NCI-H2081 treated with DMSO at 0.1 percent for 48 hours (cell line): ENCODE measurements at places on chromosomes 5 and 9.

DNA sequence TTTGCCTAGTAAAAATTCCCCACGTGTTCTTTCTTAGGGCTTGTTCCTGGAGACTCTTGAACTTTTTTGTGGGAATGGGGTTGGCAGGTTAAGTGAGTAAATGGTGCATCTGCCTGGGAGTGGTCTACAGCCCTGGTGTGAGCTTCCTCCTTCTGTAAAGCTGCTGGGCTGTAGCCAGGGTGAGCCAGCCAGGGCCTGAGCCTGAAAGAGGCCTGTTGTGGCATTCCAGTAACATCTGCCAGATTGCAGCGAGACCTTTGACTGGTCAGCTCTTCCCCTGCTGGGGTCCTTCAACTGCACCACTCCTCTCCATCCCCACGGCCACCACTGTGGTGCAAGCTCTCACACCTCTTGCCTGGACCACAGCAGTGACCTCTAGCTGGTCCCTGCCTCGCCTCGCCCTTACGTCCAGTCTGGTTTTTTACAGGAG, 47.5 kb downstream of the SLC22A5 start:
- DNase-seq, result no peak

GRCh38 chr5:124660229-124661093, 86.0 kb downstream of the ZNF608 start:
- DNase-seq, result no peak

DNA sequence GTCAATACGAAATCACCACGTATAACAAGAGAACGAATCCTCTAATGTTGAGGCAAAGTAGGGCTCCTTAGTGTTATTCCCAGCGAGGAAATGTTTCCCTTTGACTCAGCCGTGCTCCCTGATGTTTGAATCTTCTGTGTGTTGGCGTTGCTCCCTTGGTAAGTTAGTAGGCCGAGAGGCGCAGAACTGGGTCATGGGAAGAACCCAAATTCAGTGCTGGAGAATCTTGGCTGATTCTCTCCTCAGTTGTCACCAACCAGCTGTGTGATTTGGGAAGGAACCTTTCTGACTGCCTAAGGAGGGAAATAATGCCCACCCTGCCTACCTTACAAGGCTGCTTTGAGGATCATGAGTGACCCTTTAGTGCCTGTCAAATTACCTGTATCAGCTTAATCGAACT, 22.5 kb downstream of the PRKACG start:
- no peak for DNase-seq

DNA sequence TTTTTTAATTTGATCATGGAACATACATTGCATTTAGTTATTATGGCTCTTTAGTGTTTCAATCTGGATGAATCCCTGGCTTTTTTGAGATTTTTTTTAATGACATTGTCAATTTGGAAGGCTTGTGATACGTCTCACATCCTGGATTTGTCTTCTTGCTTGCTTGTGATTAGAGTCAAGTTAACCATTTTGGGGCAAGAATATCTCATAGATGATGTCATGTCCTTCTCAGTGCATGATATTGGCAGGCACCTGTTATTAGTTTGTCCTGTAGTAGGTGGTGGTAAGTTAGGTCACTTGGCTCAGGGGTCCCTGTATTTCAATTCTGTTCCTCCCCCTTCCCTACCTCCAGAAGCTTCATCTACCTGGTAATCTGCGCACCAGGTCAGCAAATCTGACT, 3.3 kb downstream of the PSD2 start:
- no peak for DNase-seq

DNA sequence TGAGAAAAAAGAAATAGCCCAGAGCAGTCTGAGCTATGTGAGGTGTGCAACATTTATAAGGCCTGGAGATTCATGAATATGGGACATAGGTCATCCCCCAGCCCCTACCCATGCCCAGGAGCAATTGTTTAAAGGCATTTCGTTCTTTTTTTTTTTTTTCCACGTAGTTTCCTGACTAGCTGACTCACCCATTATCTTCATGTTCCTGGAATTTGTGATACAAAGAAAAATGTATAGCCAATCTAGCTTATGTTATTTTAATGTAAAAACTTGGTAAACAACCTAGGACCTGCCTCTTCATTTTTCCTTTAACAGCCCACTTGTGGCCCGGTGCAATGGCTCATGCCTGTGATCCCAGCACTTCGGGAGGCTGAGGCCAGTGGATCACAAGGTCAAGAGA, 81.3 kb downstream of the OSTF1 start:
- DNase-seq, result no peak

DNA sequence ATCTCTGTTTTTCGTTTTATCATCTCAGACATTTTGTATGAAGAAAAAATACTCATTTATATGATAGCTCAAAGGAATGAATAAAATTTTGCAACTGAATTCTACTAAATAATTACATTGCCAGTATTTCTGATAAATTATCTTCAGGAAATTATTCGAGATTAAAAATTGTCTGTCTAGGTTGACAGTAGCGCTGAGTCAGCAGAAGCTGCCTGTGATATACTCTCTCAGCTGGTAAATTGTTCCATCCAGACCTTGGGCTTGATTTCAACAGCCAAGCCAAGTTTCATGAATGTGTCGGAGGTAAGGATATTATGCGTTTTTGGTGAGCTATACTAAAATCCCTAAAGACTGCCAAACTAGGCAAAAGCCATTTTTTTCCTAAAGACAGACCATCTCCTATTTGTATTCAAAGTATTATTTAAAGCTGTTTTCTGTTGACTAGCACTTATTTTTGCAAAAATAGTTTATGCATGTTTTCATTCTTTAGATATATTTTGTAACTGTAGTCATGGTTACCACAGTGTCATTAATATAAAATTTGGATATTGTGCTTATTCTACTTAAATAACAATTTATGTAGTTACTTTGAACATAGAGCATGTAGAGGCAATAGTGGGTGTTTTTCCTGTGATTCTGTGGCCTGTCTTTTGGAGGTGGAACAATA, 17.4 kb downstream of the LECT2 start:
- DNase-seq, result no peak

- DNase-seq, result no peak
Measured at GRCh38 chr5:102603670-102604069, 104.9 kb upstream of the SLCO6A1 start.

- DNase-seq, result no peak
Measured at GRCh38 chr9:107953556-107954125, 464.1 kb upstream of the KLF4 start.

DNA sequence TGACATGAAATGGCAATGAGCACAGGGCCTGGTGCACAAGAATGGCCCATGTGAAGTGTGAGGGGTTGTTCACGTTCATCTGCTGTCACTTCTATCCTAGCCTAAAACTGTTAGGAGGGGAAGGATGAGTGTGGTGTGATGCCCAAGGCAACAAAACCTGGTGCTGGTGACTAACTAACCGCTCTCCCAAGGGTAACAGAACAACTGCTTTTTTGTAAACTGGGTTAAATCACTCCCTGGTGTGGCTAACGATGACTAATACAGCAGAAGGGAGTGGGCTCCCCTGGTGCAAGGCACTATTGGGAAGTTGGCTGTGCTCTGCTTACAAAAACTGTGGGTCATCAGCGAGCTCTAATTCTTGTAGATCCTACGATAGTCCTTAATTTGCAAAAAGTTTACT, 103.2 kb upstream of the VCAN start:
- DNase-seq, result no peak

DNA sequence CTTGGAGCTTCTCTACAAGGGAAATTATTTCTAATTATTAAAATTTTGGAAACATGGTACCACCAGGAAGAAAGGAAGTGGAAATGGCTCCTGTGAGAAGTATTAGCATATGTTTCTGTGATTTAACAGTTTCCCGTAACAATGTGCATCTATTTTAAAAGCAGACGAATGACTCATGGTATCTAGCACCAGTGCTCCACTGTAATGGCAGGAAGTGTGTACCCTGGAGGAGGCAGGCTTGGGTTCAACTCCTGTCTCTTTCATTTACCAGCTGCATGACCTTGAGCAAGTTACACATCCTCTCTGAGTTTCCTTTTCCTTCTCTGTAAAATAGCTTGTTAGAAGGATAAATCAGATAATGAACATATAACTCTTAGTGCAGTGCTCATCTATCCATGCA, 41.0 kb upstream of the ANGPTL2 start:
- DNase-seq, result no peak

GRCh38 chr9:96333958-96334357, 32.0 kb upstream of the HSD17B3 start:
- DNase-seq, result no peak

- DNase-seq, result no peak
Measured at GRCh38 chr5:9545992-9546851, at the start of gene SEMA5A. TSS of gene SEMA5A (minus strand) at chr5:9546075. CDS start at chr5:9379946, 166,129 bp downstream.

- DNase-seq, result no peak
Measured at GRCh38 chr5:137192293-137192743, 306.8 kb downstream of the SPOCK1 start.

GRCh38 chr9:32965999-32966722, 35.3 kb downstream of the APTX start:
- DNase-seq, result no peak

DNA sequence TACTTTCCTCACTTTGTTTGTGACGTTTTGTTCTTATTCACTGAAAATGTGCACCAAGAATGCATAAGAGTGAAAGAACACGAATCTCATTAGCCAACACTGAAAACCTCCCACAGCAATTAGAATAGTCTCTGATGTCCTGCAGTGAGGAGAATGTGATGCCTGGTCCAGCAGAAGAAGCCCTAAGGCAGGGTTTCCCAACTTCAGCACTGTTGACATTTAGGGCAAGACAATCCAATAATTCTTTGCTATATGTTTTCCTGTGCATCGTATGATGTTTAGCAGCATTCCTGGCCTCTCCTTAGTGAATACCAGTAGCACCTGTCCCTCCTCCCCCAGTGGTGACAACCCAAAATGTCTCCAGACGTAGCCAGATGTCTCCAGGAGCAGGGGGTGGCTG, 14.8 kb downstream of the MVB12B start:
- DNase-seq, result no peak

GRCh38 chr5:140251527-140251973, 51.4 kb downstream of the PFDN1 start:
- no peak for DNase-seq

GRCh38 chr9:36110434-36110833, 26.1 kb upstream of the GLIPR2 start:
- no peak for DNase-seq

DNA sequence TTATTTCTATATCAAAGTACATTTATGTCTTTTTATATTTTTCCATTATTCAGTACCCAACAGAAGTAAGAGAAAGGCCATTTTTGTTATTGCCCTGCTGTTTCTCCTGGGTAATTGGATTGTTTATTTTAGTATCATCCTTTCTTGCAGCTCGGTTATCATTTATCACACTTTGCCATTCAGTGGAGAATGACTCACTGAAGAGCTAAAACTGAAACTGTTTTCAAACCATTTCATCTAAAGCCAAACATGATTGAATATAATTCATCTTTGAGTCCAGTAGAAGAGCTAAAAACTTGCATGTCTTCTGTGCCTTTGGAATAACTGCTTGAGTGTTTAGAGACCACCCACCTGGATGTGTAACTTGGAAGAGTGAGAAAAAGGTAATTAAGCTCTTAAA, 139.5 kb upstream of the PRDM9 start:
- no peak for DNase-seq

DNA sequence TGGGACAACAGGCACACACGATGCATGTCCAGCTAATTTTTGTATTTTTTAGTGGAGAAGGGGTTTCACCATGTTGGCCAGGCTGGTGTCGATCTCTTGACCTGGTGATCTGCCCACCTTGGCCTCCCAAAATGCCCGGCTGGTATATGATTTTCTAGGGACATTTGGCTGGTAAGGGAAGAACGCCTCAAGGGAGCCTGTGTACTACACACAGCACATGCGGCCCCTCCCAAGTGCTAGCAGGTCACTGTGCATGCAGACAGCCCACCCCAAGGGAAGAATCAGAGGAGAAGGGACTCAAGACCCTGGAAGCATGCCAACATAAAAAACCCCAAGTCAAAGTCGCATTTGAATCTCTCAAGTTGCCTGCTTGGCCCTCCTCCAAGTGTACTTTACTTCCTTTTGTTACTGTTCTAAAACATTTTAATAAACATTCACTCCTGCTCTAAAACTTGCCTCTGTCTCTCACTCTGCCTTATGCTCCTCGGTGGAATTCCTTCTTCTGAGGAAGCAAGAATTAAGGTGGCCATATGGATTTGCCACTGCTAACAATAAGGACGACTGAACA, 24.3 kb upstream of the OTULINL start:
- no peak for DNase-seq

- no peak for DNase-seq
Measured at GRCh38 chr9:5749306-5749705, 83.6 kb downstream of the ERMP1 start.

DNA sequence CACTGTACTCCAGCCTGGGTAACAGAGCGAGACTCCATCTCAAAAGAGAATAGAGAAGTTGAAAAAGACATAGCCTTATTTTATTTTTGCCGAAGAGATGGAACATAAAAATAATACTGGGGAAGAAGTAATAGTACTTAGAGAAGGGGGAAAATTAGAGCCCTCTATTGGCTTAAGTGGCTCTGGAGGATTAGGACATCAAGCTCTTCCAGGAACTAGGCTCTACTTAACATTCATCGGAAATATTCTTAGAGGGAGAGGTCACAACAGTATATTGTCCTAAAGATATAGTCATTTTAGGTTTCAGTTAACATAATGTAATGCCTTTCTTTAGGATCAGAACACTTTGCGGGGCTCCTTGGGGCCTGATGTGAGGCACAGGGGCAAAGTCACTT, 86.0 kb upstream of the PLPP1 start:
- no peak for DNase-seq

GRCh38 chr5:127210042-127210441, 80.6 kb upstream of the MEGF10 start:
- DNase-seq, result no peak

GRCh38 chr5:78675956-78676730, 27.6 kb upstream of the LHFPL2 start:
- DNase-seq, result no peak

- no peak for DNase-seq
Measured at GRCh38 chr9:130465383-130466096, 20.8 kb downstream of the ASS1 start.

DNA sequence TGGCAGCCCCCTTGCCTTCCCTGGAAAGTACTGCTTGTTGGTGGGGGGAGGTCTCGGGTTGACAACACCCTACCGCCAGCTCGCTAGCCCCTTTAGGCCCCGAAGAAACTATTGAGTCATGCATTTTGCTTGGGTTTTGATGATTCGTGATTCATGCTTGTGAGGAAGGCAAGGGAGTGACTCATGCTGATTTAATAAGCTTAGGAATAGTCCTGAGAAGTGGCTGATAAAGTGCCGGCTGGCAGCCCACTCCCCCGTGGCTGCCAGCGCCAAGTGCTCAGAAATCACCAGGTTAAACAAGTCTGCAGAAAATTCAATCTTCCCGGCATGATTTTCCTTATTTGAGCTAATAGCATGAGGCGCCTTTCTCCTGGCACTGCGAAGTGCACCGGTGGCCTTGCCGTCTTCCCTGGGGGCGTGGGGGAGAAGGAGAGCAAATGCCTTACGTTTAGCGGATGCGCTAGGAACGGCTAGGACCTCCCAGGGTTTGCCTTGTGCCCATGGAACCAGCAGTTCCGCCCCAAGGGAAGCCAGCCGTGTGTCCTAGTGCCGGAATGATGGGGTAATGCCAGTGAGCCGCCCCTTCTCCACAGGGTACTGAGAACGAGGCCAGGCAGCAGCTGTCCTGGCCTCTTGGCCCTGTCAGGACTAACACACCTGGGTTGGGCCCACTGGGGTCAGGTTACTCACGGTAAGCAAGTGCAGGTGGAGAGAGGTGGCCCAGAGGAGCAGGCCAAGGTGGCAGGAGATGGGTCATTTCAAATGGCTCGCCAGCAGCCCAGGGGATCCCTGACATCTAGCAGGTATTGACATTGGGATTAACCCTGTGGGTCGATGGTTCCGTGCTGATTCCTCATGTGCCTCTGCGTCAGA, 151.9 kb downstream of the MACROH2A1 start:
- DNase-seq, result no peak

GRCh38 chr9:27451207-27451797, 72.8 kb upstream of the IFNK start:
- DNase-seq, result no peak

GRCh38 chr9:117624106-117624505, 80.1 kb upstream of the TLR4 start:
- no peak for DNase-seq
